ENCODE measurements at places on chromosomes 5 and 9. TPM values are rescaled to one million over a fixed set of nuclear protein-coding genes. Genes with fewer than 3 reads are reported as not detected.

The RACK1 gene
- 2,845 TPM for total RNA-seq

The ZBTB5 gene
- total RNA-seq = 7.3 TPM

The PHPT1 gene
- total RNA-seq = 98.9 TPM

The ELAVL2 gene
- total RNA-seq = under 0.01 TPM

The ACOT12 gene
- not detected for total RNA-seq

The LRRC26 gene
- total RNA-seq = not detected

All from smooth muscle cell of the umbilical artery (primary cell).